ENCODE measurements at places on chromosomes 11 and 22. TPM values are rescaled to one million over a fixed set of nuclear protein-coding genes. Genes with fewer than 3 reads are reported as not detected.

F2 gene
- not detected for total RNA-seq

MRGPRF gene
- total RNA-seq, result not detected

RIMBP3B gene
- total RNA-seq, result 3.7 TPM

OR5B21 gene
- total RNA-seq, result 0.99 TPM

NOL12 gene
- total RNA-seq, result 50.3 TPM

Measured in CD4-positive, alpha-beta memory T cell (primary cell).